ENCODE measurements at places on chromosomes 11 and 22.

DNA sequence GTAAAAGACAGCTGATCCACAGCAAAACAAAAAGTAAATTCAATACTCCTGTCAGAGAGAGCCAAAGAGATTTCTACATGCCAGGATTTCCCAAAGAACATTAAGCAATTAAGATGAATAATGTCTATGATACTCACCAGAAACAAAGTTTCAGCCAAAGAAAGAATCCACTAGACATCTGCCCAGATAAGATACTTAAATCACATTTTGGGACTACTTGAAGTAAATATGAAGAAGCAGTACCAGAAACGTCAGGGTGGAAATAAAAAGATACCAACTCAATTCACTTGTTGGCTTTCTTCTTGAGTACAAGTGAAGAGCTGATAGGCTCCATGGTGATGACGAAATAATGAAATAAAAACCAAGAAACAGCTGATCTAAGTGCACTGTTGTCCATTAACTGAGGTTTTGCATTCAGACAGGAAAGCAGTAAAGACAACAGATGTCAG, 31.6 kb upstream of the ARHGAP32 start:
- no peak for DNase-seq

DNA sequence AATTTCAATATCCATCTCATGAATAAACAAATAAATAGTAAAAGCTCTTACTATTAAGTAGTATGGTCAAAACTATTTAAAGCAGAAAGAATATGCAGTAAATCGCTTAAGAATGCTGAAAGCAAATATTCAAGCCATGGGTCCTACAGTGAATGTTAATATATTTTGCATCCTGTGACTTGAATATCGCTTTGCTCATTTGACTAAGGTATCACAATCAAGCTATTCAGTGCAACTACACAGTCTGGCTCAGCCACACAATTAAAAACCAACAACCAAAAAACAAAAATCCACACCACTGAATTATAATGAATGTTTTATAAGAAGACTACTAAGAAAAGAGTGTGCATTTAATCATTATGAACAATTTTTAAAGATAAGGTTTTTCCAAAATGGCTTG, 45.3 kb downstream of the RAB6A start:
- no peak for DNase-seq

- no peak for DNase-seq
These were observed 576.3 kb downstream of the BRD1 start for GRCh38 chr22:49251371-49251770.

- no peak for DNase-seq
These were observed 786 bp downstream of the RASL10A start for GRCh38 chr22:29314537-29315285.

- DNase-seq = no peak
These were observed 262.3 kb upstream of the MTNR1B start for GRCh38 chr11:92707173-92707619.

DNA sequence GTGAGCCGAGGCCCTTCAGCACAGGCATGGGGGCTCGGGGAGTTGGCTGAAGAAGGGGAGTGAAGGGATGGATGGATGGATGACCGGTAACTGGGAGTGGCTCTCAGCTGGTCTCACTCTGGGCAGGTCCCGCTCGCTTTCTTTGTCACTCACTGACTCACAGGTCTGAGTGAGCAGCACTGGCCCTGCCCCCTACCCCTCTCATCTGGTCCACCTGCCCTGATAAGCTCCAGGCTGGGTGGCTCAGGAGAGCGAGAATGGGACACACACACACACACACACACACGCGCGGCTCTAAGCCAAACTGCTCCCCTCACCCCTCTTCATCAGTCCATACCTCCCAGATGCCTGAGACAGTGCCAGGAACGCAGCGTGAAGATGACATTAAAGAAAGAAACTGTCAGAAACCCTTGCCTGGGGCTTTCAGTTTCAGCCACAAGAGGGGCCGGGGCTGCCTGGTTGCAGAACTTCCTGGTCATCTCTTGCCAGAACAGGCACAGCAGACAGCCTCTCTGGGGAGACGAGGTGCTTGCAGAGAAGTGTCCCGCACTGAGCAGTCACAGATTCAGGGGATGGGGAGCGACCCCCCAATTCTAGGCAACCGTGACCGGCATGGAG, 16.5 kb upstream of the SHISAL1 start:
- peak; percentile 15 for DNase-seq

GRCh38 chr11:28542561-28542960, 434.4 kb downstream of the METTL15 start:
- no peak for DNase-seq

DNA sequence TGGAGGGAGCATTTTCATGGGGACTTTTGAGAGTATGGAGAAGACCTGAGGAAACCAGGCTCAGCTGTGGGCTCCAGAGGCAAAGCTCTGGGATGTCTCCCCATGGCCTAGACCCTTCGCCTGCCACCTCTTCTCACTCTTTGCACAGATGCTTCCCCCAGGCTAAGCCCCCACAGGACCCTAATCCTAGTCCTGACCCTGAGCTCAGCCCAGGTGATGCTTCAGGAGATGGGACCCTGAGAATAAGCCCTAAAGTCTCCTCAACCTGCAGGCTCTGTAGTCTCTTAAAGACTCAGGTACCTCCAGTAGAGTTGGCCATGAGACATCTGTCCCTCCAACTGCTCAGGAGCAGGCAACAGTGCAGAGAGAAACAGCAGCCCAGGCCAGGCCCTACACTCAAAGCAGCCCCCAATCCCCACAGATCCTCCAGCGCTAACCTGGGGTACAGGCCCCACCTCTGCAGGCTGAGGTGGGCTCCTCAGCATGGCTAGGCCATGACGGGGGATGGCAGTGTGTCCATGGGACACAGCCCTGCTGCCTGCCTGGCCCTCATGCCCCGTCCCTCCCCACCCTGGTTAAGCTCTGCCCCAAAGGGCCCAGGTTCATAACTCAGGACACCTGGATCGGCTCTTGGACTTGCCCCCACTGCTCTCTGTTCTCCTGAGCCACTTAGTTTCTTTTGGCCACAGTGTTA, 39.4 kb downstream of the GGTLC2 start:
- DNase-seq = no peak

GRCh38 chr11:12998336-12998735, 10.8 kb upstream of the RASSF10 start:
- no peak for DNase-seq
